LHCN-M2 (cell line): ENCODE measurements at places on chromosomes 7 and 10. TPM values are rescaled to one million over a fixed set of nuclear protein-coding genes. Genes with fewer than 3 reads are reported as not detected.

GRCh38 chr7:38224392-38224791, 46.3 kb downstream of the STARD3NL start:
- no peak for DNase-seq

- DNase-seq, result no peak
Observed at GRCh38 chr10:78514459-78514858, 480.8 kb downstream of the RPS24 start.

GRCh38 chr10:114694752-114695151, 36.7 kb upstream of the ABLIM1 start:
- peak; percentile 21 for DNase-seq

- peak; percentile 92 for DNase-seq
Observed at GRCh38 chr10:58662314-58662713, 149.6 kb downstream of the BICC1 start.

DNA sequence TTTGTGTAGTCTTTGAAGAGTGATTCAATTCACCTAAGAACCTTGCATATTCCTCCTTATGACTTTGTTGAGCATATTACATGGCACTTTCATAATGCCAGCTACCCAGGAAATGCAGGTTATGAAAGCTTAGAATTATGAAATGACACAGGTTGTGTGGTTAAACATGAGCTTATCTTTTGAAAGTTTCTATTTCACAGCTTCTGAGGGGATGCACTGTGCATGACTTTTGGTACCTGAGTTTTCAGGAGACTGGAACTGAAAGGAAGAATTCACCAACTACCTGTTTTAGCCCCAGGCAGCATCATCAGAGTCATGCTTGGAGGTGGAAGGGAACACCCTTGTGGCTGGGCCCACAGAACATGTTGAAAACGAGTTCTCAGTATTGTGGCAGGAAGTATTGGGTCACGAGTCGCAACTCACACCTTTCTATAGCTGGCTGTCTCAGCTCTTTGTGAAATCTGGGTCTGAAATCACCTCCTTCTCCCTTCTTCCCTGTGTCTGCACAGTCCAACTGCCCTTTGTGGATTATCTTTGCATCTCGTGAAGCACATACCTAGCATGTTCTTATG, 228.2 kb downstream of the PTEN start:
- DNase-seq, result no peak

DNA sequence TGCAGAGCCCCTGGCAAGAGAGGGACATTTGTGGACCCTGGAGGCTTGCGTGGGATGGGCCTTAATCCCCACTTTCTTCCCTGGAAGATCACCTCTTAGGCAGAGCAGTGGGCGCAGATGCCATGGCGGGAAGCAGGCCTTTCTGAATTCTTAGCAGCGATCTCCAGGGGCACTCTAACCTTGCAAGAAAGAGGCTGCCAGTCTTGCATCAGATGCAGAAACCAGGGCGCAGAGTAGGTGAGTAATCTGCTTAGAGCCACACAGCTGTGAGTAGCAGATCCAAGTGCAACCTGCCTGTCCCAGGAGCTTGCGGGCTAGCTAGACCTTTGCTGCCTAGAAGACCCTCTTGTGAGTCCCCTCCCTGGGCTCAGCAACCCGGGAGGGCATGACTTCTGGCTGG, 40.0 kb downstream of the KCTD7 start:
- no peak for DNase-seq

DNA sequence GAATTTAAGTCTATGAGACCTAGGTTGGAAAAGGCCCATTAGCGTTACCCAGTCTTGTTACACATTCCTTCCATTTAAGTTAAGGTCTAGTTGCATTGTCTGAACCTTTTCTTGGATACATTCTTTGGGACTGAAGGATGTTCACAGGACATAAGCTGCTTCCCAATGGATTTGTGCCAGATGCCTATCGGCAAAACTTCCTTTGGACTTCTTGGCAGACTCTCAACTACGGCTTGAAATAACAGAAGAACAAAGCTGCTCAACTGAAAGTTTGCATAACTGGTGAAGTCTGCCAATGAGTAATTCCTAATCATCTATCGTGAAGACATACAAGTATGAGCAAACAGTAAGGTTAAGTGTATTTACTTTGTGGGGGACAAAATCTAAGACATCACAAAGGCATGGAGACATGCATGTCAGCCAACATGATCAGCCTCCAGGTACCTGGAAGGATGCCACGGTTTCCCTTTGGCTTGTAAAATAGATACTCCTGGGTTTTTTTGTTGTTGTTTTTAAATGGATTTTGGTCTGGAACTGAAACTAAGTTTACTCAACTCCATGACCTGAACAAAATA, 35.4 kb downstream of the MALSU1 start:
- peak; percentile 98 for DNase-seq

GRCh38 chr10:116069856-116070255, 203.2 kb downstream of the GFRA1 start:
- DNase-seq, result no peak

DNA sequence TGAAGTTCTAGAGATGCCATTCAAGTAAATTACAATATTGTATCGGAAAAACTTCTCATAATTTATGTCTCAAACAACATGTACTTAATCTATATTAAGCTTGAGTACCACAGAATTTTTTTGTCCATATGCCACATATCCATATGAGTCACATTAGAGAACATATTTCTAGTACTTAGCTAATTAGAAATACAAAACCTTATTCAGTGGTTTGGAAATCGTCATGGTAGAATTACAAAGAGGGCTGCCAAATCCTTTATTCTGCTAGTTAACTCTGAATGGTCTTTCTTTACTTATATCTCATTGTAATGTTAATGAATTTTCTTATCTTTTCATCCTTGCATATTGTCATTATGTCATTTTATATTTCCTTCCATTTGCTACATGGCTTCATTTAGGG, 9.0 kb upstream of the VIM start:
- no peak for DNase-seq

GRCh38 chr10:82558014-82558607, 683.1 kb downstream of the NRG3 start:
- DNase-seq, result no peak

DNA sequence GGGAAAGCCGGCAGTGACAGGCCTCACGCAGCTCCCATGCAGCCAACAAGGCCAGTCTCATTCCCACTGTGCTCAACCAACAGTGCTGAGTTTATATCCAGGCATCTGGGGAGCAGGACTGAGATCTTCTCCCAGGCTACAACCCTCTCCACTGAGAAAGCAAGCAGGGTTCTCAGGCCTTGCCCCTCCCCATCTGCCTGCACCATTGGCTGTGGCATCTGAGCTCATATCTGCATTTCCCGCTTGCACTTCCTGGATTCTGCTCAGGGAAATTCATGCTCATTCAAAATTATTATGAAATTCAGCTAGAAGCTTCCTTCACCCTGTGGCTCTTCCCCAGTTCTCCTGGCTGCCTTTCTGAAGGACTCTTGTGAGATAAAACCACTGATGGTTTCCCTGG, 1029.0 kb downstream of the GRM8 start:
- DNase-seq, result no peak

DNA sequence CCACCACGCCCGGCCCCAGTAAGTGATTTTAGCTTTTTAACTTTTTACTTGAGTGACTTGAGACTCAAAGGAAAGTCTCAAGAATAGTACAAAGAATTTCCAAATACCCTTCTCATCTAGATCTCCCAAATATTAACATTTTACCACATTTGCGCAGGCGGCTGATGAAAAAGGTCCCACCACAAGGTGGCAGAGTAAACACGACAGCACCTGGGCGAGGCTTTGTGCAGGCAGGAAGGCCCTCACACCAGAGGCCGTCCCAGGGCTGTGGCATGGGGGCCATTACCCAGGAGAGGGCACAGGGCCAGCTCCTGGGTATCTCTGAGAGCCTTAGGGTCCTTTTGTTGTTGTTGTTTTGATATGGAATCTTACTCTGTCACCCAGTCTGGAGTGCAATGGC, 50.0 kb upstream of the WIPI2 start:
- peak; percentile 15 for DNase-seq

DNA sequence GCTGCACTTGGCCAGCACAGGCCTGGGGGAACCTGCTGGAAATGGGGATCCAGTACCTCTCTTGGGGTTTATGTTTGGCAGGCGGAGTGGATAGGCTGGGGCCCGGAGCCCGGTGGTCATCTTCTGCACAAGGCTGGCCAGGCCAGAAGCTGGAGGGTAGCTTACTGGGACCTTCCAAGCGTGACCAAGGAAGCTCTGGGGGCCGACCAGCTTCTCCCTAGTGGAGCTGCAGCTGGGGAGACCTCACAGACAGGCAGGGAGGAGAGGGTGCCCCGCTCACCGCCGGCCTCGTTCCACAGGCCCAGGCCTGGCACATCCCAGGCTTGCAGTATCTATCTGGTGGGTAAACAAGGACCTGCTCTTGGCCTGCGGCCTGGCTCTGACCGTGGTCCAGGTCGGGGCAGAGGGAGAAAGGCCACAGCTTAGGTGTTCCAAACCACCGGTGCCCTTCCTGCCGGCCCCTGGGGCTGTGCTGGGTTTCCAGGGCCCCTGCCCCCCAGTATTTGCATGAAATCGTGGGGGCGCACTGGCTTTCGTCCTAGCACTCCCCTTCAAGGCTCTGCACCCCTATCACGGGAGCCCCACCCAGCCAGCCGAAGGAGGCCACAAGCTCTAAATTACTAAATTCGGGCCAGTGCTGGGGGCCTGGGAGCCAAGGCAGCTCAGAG, 1.5 kb upstream of the ELFN1 start:
- DNase-seq, result no peak

- peak; percentile 18 for DNase-seq
Observed at GRCh38 chr7:604001-604883, 84.6 kb upstream of the PDGFA start.

- no peak for DNase-seq
Observed at GRCh38 chr10:36114913-36115312, 472.8 kb upstream of the FZD8 start.

GRCh38 chr7:141586878-141587277, 35.7 kb downstream of the AGK start:
- no peak for DNase-seq

DNA sequence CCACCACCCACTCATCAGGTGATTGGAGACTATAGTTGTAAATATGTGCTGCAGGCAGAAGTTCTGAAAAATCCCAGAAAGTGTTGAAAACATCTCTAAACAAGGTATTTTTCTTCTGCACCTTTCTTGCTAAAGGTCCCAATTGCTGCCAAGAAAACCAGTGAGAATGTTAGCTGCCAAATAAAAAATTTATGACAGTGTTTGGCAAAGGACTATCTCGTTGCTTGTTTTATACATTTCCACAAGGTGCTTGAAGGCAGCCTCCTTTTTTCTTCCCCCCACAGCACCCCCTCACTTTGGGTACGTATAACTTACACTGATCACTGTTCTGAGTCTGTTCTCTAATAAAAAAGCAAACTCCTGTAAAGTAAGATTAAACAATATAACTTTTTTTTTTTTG, 158.6 kb upstream of the TCF7L2 start:
- DNase-seq, result no peak

- no peak for DNase-seq
Observed at GRCh38 chr7:58086871-58087535, 637.0 kb downstream of the ZNF716 start.

GRCh38 chr10:47449102-47449978, 34.6 kb downstream of the ANXA8 start:
- DNase-seq, result peak; percentile 19

- no peak for DNase-seq
Observed at GRCh38 chr7:146647445-146647844, 530.8 kb downstream of the CNTNAP2 start.

DNA sequence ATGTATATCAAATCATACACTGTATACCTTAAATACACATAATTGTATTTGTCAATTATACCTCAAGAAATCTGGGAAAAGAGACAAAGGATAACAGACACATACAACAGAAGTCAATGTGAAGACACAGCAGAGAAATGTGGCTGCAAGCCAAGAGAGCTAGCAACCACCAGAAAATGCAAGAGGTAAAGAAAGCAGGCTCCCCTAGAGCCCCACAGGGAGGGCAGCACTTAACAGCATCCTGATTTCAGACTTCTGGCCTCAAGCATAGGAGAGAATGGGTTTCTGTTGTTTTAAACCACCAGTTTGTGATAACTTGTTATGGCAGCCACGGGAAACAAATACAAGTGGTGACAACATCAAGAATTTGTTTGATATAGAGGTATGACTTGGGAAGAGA, 1197.2 kb downstream of the SORCS1 start:
- DNase-seq, result no peak

- DNase-seq, result no peak
Observed at GRCh38 chr7:105016709-105017656, 3.0 kb downstream of the KMT2E start.

DNA sequence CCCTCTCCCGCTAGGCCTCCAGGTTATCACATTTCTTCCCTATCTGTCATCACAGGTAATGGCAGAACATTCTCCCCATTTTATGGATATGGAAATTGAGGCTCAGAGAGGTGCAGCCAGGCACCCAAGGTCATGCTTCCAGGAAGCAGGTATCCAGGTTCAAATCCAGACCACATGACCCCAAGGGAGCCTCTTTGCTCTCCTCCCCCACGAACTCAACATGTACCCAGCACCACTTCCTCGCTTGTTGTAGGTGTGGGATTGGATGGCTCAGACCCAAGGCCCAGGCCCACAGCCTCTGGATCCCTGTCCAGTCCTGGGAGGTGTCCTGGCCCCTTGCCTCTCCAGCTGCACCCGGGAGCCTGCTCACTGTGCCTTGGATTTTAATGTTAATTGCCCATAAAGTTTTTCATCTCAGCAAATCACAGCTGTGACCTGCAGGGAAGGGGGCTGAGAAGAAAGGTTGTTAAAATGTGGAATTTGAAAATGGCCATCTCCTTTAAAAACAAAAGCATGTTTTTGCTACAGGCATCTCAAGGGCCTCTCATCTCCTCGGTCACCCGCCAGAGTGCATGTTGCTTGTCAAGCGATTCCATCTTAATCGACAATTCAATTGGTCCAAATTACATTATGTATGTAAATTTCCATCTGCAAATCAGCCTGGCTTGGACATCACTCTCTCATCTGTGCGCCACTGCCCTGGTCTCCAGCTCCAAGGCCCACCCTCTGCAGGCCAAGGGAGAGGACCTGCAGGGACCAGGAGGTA, 205.4 kb upstream of the ZMIZ1 start:
- no peak for DNase-seq

GRCh38 chr10:59538623-59539022, 171.0 kb downstream of the SLC16A9 start:
- no peak for DNase-seq

C10orf105 gene
- total RNA-seq, result not detected in 2 replicates

PPP1R17 gene
- 0.06 TPM in 1 of 2 replicates, not detected in the other for total RNA-seq

STOX1 gene
- 0.57 and 0.58 TPM in 2 replicates for total RNA-seq

MYL10 gene
- 0.34 TPM in 1 of 2 replicates, not detected in the other for total RNA-seq

ASZ1 gene
- not detected in 2 replicates for total RNA-seq

GPR15LG gene
- total RNA-seq, result not detected in 2 replicates

PRRT4 gene
- total RNA-seq, result 0.80 TPM in 1 of 2 replicates, not detected in the other

MSMB gene
- not detected in 2 replicates for total RNA-seq

LCOR gene
- total RNA-seq, result 13.2 and 14.9 TPM in 2 replicates

KCNIP2 gene
- total RNA-seq, result 0.17 and 0.26 TPM in 2 replicates

RET gene
- total RNA-seq, result under 0.01 TPM in 1 of 2 replicates, not detected in the other
